Activated T-helper 1 cell treated with anti-CD3 and anti-CD28 coated beads, Interleukin-12 subunit alpha, Interleukin-12 subunit beta, Interleukin-2, Interleukin-4 antibody, amounts not matched to agents 30 ng/mL and 10 ng/mL and 1 ng/mL, durations not matched to agents 14 hours and 24 hours and 36 hours (primary cell): ENCODE measurements at places on chromosomes 7 and 10. TPM values are rescaled to one million over a fixed set of nuclear protein-coding genes. Genes with fewer than 3 reads are reported as not detected.

MKLN1 gene
- 31.1 and 34.0 TPM in 2 replicates for total RNA-seq

HDAC9 gene
- total RNA-seq = 0.86 and 2.0 TPM in 2 replicates

OR13A1 gene
- total RNA-seq = not detected in 2 replicates

CXCL12 gene
- total RNA-seq = not detected in 2 replicates

CALHM1 gene
- not detected in 2 replicates for total RNA-seq

GRCh38 chr10:129771991-129772431 lies 192.1 kb downstream of the EBF3 start:
- no peak for DNase-seq

GRCh38 chr10:121065330-121065729 lies 214.2 kb downstream of the WDR11 start:
- DNase-seq = no peak

DNA sequence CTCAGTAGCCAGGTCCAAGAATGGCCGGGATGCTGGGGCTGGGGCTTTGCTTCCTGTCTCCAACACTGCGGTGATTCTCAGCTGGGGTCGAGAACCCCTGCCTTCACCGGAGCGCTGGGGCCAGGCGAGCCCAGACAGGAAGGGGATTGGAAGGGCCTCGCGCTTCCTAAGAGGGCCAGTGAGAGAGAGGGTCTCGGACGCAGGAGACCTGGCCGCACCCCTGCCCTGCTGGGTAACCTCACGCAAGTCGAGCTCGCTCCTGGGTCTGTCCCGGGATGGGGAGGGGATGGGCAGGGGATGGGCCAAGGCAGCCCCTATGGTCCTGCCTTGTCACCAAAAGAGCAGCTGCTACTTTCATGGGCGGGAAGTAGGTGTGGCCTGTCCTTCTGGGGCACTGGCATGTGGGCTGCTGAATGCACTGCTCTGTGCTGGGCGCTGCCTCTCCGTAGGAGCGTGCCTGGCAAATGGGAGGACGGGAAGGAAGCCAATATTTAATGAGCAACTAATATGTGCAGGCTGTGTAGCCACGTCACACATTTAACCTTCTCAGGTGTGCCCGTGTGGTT lies 20.0 kb downstream of the KCNK18 start:
- no peak for DNase-seq

DNA sequence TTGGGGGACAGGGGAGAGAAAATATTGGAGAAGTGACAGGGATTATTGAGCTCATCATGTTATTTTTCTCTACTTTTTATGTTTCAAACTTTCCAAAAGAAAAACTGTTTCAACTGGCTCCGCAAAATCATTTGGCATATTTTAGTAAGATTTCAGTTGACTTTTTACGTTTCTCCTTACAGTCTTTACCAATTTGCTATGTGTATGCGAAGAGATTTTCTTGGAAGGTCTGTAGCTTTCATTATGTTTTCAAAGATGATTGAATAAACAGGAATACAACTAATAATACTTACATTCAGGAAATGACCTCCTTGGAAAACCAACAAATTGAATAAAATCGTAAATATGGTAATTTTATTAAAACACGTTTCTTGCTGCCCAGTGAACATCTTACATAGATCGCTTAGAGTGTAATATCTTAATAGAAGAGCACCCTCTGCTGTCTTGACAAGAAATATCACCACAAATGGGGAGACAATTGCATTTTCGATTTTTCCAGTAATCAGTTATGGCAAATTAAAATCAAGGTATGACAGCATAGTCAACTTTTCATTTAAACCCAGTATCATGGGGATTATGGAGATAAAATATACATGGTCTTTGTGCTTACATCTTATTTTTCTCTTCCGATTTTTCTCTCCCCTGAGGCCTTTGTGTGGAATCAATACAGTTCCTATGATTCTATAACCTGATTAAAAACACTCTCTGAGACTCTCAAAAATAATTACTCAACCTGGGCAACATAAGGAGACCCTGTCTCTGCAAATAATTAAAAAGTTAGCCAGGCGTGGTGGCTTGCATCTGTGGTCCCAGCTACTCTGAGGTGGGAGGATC lies 43.1 kb downstream of the MBL2 start:
- DNase-seq = no peak

- peak; percentile 24 for DNase-seq
Observed at GRCh38 chr7:43834463-43835251, 34.7 kb downstream of the MRPS24 start.

DNA sequence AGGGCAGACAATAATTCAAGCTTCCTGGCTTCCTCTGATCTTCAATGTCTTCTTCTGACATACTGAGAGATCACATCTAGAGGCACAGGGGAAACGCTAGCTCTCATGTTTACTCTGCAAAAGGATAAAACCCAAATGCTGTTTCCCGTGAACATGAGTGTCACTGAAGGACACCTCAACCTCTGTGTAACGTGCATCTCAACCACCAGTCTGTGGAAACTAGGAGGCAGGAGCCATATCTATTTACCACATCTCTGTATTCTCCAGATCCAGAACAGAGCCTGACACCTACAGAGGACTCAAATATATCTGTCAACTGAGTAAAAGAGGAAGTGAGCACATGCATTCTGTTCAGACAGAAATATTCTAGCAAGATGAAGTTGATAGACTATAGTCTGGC lies 140.3 kb upstream of the TARP start:
- DNase-seq = no peak

DNA sequence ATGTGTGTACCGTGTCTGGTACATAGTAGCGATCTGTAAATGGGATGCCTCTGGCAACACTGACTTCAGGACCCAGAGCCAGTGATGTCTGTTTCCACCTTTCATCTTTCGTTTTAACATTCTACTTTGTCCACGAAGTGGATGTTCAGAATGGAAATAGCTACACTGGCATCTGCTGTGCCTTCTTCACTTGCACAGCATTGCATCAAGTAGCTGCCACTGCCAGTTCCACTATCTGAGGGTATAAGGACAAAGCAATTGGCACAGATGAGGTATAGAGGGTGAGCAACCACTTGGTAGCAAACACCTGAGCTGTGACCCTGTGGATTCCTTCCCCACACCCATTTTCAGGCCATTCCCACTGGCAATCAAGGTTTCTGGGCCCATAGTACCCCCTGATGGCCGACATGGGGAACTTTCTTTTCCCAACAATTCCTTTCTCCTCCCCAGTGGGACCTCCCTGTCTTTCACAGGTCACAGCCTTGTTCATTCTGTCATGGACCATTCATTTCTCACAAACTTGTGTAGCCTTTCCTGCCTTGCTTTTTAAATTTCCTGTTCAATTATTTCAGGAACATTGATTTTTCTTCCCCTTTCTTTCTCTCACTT lies 4.0 kb downstream of the ITGA8 start:
- DNase-seq = no peak

DNA sequence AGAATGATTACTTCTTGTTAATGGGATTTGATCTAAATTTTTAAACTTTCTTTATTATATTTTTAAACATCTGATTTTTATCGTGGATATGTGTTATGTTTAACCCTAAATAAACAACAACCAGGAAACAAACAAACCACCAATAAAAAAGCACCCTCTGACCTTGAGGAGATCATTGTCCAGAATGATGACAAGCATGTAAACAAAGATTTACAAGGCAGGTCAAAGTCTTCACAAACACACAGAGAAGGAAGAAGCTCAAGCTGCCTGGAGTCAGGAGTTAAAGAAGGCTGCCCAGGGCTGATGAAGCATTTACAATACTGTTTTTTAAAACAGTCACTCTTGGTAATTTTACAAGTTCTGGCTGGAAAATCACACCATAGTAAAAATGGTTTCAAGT lies 31.0 kb upstream of the EGFR start:
- no peak for DNase-seq
